NCI-H1105 (cell line): ENCODE measurements at places on chromosomes 7 and 10.
A peak's percentile ranks its signal among the peaks of the same experiment; 100 is the strongest.

- no peak for DNase-seq
These were observed 53.3 kb downstream of the PCLO start for GRCh38 chr7:83109352-83109751.

GRCh38 chr7:96497567-96497966 is 175.7 kb upstream of the SLC25A13 start:
- no peak for DNase-seq

- DNase-seq: no peak
These were observed 367 bp upstream of the AVL9 start for GRCh38 chr7:32494946-32495297.

DNA sequence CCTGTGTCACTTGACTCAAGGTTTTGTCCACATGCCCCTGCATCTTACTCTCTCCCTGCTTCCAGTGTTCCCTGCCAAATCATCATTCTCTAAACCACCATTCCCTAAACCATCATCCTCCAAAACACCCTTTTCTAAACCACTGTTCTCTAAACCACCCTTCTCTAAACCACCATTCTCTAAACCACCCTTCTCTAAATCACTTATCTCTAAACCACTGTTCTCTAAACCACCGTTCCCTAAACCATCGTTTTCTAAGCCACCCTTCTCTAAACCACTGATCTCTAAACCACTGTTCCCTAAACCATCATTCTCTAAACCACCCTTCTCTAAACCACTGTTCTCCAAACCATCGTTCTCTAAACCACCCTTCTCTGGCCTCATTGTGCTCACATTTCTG is 142.1 kb downstream of the CXCL12 start:
- no peak for DNase-seq

GRCh38 chr10:5959581-5960069 is 17.7 kb downstream of the IL15RA start:
- DNase-seq: no peak

- no peak for DNase-seq
These were observed 631.5 kb upstream of the NRP1 start for GRCh38 chr10:33965795-33966581.

GRCh38 chr7:135147899-135148721 is at the start of gene TMEM140:
Gene TMEM140, plus strand, starts transcription at chr7:135148072. Its CDS starts 16,370 bp downstream, at chr7:135164442.
- no peak for DNase-seq

- DNase-seq: no peak
These were observed 717.3 kb downstream of the XPNPEP1 start for GRCh38 chr10:109205929-109206585.

DNA sequence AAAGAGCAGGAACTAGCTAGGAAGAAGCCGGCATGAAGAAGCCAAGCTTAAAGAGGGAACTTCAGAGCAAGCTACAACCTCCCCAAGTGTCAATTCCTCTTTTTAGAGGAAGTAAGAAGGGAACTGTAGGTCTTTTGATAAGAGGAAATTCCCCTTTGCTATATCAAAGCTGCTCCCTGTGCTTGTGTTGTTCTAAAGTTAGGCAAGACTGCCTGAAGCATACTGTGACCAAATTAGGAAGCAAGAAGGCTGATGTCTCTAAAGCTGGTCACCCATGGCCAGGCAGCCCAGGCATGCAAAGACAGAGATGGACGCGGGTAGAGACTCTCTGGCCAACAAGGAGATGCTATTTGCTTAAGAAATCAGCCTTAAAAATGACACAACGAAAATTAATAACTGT is 87.9 kb downstream of the RNF216 start:
- no peak for DNase-seq

GRCh38 chr7:142603870-142604448 is 145.3 kb upstream of the PRSS1 start:
- peak; percentile 61 for DNase-seq

DNA sequence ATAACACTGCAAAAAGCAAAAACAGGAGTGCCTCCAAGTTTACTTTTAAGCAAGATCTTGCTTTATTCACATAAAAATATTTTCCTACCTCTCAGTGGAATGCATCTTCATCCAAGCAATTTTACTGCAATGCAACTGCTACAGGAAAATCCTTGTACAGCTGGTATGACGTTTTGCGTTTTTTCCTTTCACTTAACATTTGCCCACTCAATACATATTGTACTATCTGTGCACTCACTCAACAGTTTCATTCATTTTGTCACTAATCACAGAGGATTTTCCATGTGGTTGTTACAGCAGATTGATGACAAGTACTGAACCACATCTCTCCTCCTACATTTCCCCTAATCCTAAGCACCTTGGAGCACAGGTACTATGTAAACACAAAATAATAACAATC is 222.0 kb upstream of the IMMP2L start:
- peak; percentile 29 for DNase-seq

- no peak for DNase-seq
These were observed 291.4 kb upstream of the FZD8 start for GRCh38 chr10:35933491-35933890.

DNA sequence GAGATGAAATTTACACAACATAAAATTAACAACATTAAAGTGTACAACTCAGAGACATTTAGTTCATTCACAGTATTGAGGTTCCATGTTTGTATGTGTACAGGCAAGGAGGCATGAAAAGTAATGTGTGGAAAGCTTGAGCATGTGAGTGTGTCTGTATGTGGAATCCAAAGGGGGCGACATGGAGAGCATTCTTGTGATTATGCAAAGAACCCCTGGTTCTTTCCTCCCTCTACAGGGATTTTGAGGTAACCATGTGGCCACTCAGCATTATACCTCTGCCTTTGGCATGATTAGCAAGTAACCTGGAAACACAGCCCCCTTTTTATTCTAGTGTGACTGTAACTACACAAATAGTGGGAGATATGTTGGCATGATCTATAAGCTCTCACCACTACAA is 21.0 kb downstream of the OR2F1 start:
- no peak for DNase-seq

DNA sequence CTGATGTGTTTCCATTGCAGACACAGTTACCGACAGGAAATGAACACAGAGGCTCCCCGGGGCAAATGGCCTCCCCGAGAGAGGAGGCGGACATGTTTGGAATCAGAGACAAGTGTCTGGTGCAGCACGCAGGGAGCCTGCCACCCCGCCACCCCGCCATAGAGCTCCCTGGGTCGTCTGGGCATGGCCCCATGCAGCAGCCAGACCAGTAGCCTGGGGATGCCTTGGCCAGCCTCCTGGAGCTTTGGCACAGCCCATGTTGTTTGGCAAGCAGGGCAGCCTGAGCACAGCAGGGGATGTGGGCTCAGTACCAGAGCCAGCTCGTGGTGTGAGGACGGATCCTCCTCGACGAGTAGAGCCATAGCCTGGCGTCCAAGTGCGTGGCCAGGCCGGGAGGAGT is 80.8 kb downstream of the NKX6-2 start:
- DNase-seq: no peak

DNA sequence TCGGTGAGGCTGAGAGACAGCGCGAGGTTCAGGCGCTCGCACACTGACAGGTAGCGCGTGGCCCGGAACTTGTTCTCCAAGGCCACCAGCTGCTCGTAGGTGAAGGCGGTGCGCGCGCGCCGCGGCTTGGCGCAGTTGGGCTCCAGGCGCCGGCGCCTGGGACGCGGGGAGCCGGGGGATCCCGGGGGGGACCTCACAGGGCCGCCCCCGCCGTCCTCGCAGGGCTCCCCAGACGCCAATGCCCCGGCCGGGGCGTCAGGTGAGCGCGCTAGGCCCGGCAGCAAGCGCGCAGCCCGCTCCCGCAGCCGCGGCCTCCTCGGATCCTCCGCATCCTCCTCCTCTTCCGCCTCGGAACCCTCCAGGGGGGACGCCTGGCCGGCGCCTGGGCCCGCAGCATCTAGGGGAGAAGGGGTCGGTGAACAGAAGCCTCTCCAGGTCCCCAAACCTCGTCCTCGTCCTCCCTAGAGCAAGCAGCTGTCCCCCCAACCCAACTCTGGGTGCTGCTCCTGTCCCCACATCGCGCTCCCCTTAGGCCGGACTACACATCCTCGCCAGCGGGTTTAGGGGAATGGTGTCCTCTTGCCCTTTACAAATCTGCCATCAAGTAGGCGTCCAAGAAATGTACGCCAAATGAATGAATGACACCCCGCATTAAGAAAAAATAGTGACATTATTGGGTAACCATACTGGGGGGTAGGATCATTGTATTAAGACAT is 1.9 kb downstream of the NKX1-2 start:
- peak; percentile 4 for DNase-seq

DNA sequence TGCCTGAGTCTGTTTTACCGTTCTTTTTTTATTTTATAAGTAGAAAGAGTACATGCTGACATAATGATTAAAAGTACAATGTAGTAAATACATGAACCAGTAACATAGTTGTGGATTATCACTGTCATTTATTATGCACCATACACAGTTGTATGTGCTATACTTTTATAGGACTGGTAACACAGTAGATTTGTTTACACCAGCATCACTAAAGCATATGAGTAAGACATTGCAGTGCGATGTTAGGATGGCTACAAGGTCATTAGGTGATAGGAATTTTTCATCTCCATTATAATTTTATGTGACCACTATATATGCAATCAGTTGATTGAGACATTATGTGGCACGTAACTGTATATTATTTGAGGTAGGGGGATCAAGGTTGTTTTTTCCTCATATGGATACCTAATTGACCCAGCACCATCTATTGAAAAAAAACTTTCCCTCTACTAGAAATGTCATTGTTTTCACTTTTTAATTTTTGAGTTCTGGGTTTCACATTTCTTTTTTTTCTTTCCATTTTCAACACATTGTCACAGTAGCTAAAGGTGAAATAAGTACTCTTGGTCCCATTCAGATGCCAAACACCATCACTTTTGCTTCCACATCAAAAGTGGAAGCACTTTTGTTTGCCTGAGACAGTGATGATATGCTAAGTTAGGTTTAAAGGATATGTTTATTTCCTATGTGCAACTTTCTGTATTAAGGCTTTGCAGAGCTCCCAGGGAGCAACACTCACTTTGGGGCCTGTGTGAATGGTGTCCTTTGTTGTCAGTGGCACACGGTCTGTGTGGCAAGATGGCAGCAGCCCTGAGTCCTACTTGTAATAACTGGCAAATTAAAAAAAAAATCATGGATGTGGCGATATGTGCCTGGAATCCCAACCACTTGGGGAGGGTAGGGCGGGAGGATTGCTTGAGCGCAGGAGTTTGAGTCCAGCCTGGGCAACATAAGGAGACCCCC is 17.1 kb downstream of the UBE2D1 start:
- no peak for DNase-seq

- peak; percentile 29 for DNase-seq
These were observed 778 bp upstream of the TRIM8 start for GRCh38 chr10:102643336-102644065.

DNA sequence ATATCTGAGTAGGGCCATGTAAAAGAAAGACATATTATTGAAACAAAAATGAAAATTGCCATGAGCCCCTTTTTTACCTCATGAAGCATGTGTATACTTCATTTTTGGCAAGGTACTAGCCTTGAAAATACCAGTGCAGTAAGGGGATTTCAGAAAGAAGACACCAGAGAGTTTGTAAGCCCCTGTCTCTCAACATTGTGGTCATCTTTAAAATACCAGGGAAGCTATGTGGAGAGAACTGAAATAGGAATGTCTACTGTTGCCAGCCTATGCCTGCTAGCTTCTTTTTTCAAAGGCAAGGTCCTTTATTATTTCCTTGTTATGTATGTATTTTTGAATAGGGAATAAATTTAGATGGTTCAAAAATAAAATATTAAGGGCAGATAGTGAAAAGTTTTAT is 57.8 kb downstream of the CASD1 start:
- DNase-seq: no peak

DNA sequence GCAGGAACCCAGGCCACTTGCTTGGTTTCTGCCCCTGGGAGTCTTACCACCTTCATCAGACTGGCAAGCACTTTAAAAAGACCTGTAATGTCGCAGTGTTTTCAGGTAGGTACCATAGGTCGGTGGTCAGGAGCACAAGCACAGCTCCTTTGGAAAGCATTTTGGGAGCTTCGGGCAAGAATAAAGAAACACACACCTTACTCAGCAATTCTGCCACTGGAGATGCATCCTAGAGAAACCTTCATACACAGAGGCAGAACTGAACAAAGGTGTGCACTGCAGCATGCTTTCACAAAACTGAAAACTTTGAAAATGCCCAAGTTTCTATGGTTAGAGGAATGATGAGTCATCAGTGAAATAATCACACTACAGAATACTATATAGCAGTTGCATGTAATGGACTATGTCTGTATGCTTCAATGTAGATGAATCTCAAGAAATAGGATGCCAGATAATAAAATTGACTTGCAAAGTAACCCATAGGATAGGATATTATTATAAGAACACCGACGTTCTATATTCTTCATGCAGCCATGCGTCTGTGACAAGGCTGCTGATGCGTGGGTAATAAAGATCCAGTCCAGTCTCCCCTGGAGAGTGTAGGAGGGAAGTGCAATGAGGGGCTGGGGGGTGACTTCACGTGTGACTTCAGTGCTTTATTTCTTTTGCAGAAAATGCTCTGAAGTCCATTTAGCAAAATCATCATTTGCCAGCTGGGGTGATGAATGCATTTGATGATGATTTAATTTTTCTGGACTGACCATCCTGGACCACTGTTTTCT is 309.5 kb downstream of the WDR37 start:
- no peak for DNase-seq
